ENCODE measurements at places on chromosomes 3 and 15. TPM values are rescaled to one million over a fixed set of nuclear protein-coding genes. Genes with fewer than 3 reads are reported as not detected.

DNA sequence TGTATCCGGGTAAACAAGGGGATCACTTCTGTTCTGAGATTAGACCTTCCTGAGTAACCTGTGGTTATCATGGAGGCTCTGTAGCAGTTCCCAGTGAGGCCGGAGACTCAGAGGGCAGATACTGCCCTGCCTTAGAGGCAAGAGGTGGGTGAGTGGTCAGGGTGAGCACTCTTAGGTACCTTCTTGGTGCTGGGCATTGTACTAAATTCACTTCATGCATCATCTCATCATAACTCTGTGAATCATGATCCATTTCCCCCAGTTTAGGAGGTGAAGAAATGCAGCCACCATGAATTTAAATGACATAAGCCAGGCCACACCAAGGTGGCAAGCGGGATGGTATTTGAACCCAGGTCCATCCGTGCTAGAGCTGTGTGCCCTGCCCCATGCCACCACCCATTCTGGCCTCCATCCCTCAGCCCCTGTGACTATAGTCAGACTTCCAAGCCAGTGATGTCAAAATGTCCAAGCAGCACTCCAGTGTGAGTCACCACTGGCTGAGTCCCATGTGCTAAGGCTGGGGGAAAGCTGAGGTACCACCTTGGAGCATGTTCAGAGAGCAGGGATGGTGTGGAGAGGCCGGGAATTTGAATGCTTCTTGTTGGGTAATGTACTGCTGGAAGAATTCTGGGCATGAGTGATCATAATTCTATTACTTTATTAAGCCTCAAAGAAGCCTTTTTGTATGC is 88.8 kb downstream of the EPHB1 start:
- DNase-seq, result no peak

GRCh38 chr3:98513091-98513511 is 9.6 kb downstream of the CLDND1 start:
- no peak for DNase-seq

The GOLGA6B gene
- not detected for total RNA-seq

The STAB1 gene
- 9.8 TPM for total RNA-seq

The SLC22A13 gene
- total RNA-seq, result 1.0 TPM
